ENCODE measurements at places on chromosomes 1 and 21.

DNA sequence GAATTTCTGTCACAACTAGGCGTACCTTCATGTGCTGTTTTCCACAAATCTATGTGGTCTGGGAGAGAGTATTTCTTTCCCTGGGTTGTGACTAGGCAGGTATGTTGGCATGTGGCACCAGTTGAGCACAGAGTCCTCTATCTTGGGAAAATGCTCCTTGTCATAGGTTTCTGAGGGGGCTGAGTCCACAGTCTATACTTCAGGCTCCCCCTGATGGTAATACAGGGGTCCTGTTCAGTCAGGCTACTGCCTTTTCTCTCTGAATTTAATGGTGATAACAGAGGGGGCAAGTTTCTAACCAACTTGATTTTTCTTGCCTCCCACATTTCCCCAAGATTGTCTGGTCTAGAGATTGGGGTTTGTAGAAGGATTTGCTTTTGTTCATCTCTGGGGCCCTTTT is 35.8 kb downstream of the VANGL1 start:
- no peak for DNase-seq

DNA sequence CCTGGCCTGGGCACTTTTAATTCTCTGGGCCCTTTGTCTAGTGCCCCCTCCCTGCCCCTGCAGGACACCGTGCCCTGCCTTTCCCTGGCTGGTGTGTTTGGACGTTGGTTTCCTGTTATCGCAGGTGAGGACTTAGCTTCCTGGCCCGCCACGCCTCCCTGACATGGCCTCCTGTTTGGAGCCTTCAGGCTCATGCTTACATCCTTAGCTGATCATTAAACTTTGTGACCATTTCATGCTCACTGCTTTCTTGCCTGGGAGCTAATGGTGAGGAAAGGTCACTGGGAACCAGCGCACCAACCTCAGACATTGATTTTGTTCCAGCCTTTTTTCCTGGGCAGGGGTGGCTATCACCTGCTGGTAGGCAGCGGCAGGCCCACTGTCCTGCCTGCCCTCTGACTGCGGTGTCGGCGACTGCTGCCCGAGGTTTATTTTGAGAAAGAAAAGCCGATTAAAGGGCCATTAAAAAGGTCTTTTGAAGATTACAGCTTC is 3.7 kb downstream of the PFKL start:
- no peak for DNase-seq

GRCh38 chr1:115098979-115099692 is 9.8 kb upstream of the TSPAN2 start:
- peak; percentile 69 for DNase-seq

GRCh38 chr1:173590557-173590956 is 12.3 kb downstream of the SLC9C2 start:
- DNase-seq, result no peak

GRCh38 chr1:220905650-220906560 is 26.7 kb downstream of the HLX start:
- DNase-seq, result no peak
